ENCODE measurements at places on chromosomes 13 and 19.

- DNase-seq: peak; percentile 45
Observed at GRCh38 chr13:33228648-33229445, 56.7 kb downstream of the STARD13 start.

GRCh38 chr19:32063601-32064000 is 281.8 kb upstream of the ZNF507 start:
- no peak for DNase-seq

DNA sequence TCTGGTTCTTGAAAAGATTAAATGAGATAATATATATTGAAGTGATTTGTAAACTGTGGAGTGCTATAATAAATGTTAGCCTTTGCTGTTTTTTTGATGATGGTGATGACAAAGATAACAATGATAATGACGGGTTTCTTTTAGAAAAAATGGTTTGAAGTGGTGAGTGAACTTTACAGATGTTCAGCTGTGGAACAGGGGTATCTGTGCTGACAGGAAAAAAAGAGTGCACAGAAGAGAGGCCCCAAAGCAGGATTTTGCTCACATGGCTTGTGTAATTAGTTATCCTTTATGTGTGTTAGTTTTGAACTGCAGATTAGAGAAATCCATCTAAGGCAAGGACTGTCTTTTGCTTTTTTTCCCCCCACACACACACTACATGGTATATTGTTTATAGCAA is 119.2 kb downstream of the CYSLTR2 start:
- DNase-seq: no peak

DNA sequence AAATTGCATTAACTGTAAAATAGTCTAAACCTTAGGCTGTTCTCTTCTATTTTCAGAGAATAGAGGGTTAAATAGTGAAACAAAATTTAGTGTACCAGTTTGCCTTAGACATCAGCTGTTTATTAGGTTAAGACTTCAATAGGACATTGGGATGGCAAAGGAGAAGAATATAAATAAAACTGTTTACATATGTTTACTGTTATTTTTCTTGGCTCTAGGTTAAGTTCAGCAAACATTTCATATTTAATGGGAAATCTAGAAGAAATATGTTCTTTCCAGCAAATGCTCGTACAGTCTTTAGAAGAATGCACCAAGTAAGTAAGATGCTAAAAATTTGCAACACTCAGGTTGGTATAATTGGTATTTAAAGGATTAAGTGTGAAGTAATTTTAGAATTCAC is 76.5 kb upstream of the TEX29 start:
- no peak for DNase-seq

- no peak for DNase-seq
Observed at GRCh38 chr13:19181021-19181620, 503 bp downstream of the TUBA3C start.

GRCh38 chr13:43303033-43303729 is 279.8 kb downstream of the DNAJC15 start:
- peak; percentile 32 for DNase-seq

DNA sequence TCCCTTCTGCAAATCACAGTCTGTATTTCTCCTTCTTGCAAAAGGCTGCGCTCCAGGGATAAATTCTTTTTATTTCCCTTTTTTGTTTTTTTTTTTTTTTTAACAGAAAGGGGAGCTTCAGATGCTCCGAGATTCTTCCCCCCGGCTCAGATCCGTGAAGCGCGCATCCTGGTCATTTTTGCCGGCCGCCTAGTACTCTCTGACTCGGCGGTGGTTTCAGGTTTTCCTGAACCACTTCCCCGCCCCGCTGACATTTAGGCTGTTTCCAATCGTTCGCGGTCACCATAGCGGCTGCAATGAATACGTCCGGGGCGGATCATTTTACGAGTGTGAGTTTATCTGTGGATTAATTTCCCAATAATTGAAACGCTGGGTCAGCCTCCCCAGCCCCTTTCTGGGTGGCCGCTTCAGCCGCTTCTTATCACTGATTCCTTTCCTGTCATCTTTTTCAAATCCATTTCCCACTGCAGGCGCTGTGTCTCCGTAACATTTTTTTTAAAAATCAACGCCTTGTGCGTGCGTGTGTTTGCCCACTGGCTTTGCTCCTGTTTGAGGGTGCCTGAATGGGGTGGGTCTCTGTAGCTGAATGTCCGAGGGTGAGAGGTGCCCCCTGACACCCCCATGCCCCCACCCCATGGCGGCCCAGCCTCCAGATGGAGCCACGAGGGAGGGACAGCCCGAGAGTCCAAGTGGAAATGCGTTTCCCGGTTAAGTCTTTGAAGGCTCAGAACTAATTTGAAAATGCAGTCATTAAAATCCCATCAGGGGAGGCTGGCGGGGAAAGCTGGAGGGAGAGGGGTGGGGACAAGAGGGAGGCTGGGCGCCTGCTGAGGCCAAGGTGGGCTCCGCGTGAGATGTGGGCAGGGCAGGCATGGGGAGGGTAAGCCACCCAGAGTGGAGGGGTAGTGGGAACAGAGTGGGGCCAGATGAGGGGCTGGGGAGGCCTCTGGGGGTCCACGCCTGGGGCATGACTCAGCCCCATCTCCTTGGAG is 10.6 kb downstream of the ONECUT3 start:
- DNase-seq: no peak

DNA sequence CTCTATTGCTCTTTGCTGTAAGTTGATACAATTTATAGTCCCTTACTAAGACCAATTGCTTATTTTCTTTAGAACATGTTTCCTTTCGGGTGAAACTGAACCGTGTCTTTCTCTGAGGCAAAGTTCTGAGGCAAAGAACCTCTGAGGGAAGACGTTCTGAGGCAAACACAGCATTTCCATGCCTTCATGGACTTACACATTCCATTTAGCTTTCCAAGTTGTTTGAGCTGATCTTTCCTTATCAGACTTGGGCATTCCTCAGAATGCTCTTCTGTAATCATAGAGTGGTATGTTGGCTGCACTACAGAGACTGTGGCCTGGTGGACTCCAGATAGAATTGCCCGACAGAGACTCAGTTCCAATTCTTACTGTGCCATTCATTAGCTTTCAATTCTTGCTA is 579.1 kb downstream of the KCTD12 start:
- no peak for DNase-seq

DNA sequence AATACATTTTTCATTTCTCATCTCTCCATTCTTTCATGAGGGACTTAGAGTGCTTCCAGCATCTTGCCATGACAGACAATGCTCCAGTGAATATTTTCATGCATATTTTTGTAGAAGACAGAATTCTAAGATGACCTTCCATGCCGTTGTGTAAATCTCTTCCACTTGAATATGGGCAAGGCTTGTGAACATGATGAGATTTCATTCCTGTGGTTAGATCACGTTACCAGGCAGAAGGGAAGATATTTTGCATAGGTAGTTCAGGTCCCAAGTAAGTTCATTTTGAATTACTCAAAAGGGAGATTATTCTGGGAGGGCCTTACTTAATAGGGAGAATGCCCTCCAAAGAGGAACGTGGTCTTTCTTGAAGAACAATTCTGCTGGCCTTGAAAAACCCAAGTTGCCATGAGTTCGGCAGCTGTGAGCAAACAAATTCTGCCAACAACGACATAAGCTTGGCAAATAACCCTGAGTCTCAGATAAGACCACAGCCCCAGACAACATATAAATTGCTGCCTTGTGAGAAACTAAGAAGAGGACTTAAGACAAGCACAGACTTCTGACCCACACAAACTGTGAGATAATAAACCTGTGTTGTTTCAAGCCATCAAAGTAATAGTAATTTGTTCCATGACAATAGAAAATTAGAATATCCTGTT is 400.5 kb upstream of the GPC6 start:
- no peak for DNase-seq

DNA sequence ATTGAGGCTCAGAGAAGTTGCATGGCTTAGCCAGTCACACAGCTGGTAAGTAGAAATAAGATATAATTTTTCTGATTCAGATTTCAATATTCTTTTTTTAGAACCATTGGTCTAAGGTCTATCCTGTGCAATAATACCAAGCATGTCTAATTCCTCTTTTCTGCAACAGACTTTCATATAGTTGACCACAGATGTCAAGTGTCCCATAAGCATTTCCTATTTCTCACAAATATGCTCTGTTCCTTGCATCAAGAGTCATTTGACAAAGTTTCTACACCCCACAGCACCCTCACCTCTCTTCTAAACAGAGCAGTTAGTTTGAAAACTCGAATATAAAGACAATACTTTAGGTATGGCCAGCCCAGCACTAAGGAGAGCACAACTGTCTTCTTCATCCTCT is 26.8 kb upstream of the SACS start:
- no peak for DNase-seq

DNA sequence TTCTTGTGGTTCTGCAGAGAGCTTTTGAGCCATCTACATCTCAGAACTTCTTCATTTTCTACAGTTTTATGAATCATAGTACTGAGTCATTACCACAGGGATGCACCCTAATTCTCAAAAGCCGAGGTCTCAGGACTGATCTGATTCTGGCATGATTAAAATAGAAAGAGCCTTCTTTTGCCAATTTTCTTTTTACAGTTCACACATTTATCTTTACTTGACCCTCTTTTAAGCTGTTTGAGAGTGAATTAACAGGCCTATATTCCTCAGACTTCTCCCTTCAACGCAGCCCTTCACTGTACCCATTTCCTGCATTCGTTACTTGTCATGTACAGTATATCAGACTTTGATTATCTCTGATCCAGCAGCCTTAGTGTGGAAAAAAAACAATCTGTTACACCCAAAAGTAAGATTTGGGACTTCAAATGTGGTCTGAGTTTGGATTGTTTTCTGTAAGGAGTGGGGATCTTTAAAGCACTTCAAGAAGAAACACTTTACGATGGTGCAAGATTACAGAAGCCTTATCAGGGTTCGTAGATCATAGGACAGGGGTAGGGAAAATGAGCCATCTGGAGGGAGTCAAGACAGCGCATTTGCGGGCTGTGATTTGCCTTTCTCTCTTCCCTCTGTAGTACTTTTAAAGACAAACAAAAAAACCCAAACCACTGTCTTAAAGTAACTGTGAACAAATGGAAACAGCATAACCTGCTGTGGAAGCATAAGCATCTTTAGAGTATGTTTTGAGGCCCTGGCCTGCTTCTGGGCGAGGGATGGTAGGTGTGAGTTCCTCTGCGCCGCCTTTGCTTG is 15.3 kb upstream of the GPR183 start:
- peak; percentile 81 for DNase-seq

DNA sequence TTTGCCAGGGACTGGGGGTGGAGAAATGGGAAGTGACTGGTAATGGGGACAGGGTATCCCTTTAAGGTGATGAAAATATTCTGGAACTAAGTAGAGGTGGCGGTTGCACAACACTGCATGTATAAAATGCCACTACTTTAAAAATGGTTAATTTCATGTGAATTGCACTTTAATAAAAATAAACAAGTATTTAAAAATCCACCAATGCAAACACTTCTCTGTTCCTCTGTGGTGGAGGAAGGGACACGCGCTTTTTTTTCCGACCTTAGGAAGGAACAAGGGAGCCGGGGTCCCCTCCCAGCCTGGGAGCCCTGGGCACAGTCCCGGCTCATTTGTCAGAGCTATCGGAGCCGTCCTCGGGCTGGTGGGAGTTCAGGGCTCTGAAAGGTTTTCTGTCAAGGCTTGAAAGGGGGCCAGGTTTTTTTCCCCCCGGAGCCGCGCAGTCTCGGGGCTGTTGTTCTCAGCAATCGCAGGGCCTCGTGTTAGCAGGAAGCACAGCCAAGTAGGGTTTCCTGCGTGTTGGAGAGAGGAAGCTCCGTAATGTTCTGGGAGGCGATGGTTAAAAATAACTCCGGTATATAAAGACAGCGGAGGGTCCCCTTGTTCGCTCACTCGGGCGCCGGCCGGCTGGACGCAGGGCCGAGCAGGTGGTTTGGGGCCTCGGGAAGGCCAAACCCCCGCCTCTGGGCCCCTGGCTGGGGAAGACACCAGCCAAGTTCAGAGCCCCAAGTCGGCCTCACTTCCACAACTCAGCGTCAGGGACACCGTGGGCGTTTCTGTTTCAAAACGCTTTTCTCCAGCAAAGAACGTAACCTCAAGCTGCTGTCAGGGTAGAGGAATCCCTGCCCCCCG is 41.2 kb upstream of the KLF2 start:
- peak; percentile 5 for DNase-seq

DNA sequence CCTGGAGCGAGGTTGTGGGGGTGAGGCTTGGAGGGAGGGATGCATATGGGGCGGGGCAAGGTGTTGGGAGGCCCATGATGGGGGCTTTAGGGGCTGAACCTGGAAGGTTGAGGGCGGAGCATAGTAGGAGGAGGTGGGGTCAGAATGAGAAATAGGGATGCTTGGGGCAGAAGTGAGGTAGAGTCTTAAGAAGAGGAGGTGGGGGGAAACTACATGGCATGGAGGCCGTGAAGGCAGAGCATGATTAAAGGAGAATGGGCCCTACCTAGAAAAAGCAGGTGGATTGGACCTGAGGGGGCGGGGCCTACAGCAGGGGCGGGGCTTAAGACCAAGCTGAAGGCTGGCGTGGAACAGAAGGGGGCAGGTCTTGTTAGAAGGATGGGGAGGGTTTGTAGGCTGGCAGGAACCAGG is 799 bp downstream of the NR1H2 start:
- peak; percentile 19 for DNase-seq

DNA sequence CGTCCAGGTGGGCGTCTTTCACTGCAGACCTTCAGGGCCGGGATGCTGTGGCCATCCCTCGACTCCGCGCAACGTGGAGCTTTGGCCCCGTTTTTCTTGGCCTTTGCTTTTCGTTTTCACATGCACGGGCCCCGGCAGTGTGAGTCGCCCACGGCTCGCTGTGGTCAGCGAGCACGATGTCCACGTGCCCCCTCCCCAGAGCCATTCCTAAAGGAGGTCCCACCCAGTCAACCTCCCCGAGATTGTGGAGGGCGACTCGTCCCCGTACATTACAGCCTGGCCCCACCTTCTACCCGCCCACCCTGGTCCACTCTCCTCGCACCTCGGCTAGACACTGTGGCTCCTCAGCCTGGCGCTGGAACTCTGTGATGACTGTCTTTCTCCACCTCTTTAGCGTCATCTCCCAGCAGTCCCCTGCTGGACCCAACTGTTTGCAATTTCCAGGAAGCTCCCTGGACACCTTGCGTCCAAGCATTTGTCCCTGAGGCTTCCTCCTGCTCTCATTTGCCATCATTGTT is 405 bp downstream of the ZNF446 start:
- no peak for DNase-seq

DNA sequence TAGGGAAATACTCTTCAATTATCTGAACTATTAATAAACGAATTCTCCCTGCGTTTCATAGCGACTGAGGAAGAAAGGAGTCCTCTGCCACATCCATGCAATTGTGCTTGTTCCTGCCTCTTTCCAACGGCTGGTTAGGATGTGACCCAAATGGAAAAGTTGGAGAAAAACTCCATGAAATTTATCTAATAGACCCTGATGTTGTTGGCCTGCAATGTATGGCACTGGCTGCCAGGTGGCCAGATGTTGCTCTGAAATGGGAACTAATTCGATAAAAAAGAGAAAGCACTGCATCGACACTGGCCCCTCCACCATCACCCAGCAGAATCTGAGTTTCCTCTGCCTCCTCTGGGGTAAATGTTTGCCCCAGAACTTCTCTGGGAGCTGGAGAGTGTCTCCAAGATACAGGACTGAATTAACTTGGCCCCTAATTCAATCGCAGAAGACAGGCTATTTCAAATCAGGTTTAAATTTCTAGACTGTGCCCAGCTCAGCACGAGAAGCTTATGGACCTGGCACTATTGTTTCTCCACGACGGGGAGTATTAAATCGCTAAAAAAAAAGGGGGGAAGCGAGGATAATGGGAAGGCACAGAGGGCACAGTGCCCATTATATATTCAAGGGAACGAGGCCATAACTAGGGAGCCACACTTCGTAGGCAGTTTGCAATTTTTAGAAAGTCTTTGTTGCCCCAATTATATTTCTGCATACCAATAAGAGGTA is 103.9 kb downstream of the ZIC5 start:
- DNase-seq: no peak

All from bronchial epithelial cell (primary cell).